ENCODE measurements at places on chromosomes 6 and 20. TPM values are rescaled to one million over a fixed set of nuclear protein-coding genes. Genes with fewer than 3 reads are reported as not detected.

Gene IPCEF1
- 5.7 TPM for total RNA-seq

Gene KIF6
- not detected for total RNA-seq

Gene PLEKHG1
- total RNA-seq = 35.4 TPM

Gene TMEM14B
- 55.9 TPM for total RNA-seq

DNA sequence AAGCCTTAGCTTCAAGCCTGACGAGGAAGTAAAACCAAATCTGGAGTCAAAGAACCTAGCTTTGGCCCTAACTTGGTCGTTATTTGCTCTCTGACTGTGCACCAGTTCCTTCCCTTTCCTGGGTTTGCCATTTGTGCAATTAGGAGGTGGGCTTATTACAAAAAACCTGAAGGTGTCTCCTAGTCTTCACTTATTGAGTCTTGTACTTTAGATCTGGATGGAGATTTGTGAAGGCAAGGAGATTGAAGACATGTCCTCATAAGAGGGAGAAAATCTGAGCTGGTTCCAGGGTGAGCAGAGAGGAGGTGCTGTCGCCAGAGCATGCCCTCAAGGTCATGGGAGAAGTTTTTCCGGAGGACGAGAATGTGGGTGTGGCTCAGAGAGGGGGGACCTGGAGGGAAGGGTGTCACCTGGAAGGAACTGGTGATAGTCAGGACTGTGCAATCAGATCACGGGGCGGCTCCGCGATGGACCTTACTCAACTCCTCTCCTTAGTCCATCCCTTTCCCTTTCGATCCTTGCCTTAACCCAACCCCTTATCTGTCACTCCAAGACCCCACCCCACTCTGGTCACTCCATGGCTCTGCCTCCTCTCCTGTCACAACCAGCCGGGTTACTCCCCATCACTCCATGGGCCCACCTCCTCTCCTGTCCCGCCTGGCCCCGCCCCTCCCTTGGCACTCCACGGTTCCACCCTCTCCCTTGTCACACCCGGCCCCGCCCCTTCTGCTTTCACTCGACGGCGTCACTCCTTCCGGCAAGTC, 588 bp upstream of the ACSS2 start:
- H3K36me3 ChIP-seq = no peaks in the 10 kb centered on the region
- no peaks in the 10 kb centered on the region for H3K27me3 ChIP-seq
- peak overlapping the region; percentile 97 for H3K27ac ChIP-seq
- DNase-seq = peak; percentile 100
- H3K4me1 ChIP-seq = peaks cover 57% of the 10 kb centered on the region
- peak overlapping the region; percentile 98 for H3K4me3 ChIP-seq

- DNase-seq = no peak
- H3K4me1 ChIP-seq = peaks cover 32% of the 10 kb centered on the region
- no peaks in the 10 kb centered on the region for H3K36me3 ChIP-seq
Measured at GRCh38 chr6:108574457-108575141, 13.9 kb downstream of the FOXO3 start.

- H3K36me3 ChIP-seq = no peaks in the 10 kb centered on the region
- no peaks in the 10 kb centered on the region for H3K27me3 ChIP-seq
- no peak for DNase-seq
Measured at GRCh38 chr6:72048080-72048479, 161.7 kb downstream of the RIMS1 start.

Measured in transverse colon (tissue), 4 donors.